ENCODE measurements at places on chromosomes 1 and 21. TPM values are rescaled to one million over a fixed set of nuclear protein-coding genes. Genes with fewer than 3 reads are reported as not detected.

The SMCP gene
- not detected for total RNA-seq

The STX12 gene
- total RNA-seq: 9.0 TPM

The LCA5L gene
- 1.8 TPM for total RNA-seq

The HRNR gene
- not detected for total RNA-seq

The TACSTD2 gene
- total RNA-seq: not detected

The KRTAP13-2 gene
- not detected for total RNA-seq

The COL9A2 gene
- 0.23 TPM for total RNA-seq

The C1orf185 gene
- total RNA-seq: not detected

The C1orf141 gene
- total RNA-seq: not detected

The RXFP4 gene
- not detected for total RNA-seq

The SHE gene
- total RNA-seq: 0.05 TPM

The SYTL1 gene
- total RNA-seq: 0.53 TPM

The SMIM1 gene
- 2.1 TPM for total RNA-seq
